Dermis blood vessel endothelial cell (primary cell): ENCODE measurements at places on chromosomes 1 and 21. TPM values are rescaled to one million over a fixed set of nuclear protein-coding genes. Genes with fewer than 3 reads are reported as not detected.

GRCh38 chr1:219805191-219805590 is 123.2 kb downstream of the SLC30A10 start:
- DNase-seq = no peak

DNA sequence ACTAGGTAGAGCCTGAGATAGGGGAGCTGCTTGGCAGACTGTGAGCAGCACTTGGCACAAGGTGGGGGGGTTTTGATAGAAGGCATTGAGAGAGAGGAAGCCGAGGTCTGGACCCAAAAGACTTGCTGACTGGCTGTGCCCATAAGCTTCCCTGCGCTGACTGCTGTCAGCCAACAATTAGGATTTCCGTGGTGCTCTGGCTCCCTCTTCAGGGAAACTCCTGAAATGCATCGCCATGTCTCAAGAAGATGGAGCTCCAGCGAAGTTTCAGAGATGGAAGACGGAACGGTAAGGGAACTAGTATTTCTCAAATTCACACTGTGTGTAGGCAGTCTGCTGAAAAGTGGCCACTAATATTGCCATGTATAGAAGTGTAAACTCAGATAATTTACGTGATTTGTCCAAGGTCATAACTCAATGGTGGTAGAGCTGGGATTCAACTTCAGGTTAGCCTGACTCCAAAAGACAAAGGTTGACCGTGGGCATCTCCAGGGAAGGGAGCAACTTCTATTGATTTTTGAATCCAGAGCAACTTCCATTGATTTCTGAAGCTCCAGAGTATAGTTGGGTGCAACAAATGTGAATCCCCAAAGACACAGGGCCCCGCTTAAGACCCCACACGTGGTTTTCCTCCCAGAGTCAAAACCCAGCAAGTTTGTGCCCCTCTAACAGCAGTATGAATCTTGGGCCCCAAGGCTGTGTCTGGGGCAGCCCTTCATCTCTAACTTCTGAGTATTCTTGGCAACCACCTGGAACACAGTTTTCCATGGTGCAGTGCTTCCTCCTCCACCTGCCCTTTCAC is 44.5 kb upstream of the CRNN start:
- peak; percentile 90 for DNase-seq

Gene RYR2
- total RNA-seq = under 0.01 and 0.09 TPM in 2 replicates

Gene KRTAP23-1
- total RNA-seq = not detected in 2 replicates

GRCh38 chr1:56190806-56191365 is 388.5 kb downstream of the PLPP3 start:
- DNase-seq = no peak

Gene KCNT2
- total RNA-seq = 0.14 and 0.17 TPM in 2 replicates

Gene KPRP
- not detected in 2 replicates for total RNA-seq

- DNase-seq = no peak
Observed at GRCh38 chr1:2105781-2106524, 55.7 kb downstream of the PRKCZ start.

DNA sequence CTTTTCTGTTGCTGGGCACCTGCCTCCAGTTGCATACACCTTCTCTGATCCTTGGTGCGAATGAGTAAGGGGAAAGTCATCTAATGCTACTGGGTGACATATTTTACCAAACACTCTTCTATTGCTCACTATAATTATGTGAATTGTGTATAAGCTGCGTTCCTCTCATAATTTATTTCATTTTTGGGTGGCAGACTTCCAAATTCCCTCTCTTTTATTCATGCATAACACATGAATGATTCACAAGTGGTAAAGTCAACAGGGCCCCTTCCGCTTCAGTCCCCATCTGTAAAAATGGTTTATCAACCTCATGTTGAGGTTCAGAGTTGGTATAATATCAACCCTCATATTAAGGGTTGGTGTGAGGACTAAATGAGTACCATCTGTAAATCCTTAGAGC is 3.2 kb upstream of the QSOX1 start:
- DNase-seq = peak; percentile 87

- DNase-seq = no peak
Observed at GRCh38 chr1:228021355-228022030, 14.7 kb downstream of the WNT3A start.

DNA sequence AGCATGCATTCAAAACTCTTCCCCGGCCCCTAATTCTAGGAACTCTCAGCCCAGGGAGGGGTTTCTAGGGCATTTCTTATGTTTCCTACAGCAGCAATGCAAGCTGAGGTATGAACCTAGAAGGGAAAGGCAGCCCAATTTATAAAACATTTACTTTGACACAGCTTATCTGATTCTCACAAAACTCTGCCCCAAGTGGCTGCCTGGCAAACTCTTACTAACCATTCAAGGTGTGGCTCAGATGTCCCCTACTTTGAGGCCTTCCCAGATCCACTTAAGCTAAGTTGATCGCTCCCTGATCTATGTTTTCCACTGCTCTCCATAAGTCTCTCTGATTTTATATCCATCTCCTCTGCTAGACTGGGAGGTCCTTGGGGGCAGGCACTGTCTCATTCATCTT is 35.4 kb downstream of the AK2 start:
- DNase-seq = no peak

GRCh38 chr21:14740692-14741091 is 194.6 kb upstream of the SAMSN1 start:
- DNase-seq = peak; percentile 20

GRCh38 chr1:70840260-70840953 is 207.2 kb downstream of the PTGER3 start:
- no peak for DNase-seq

Gene SFN
- 0.51 and 0.70 TPM in 2 replicates for total RNA-seq

- no peak for DNase-seq
Observed at GRCh38 chr1:12587981-12588640, 29.9 kb downstream of the DHRS3 start.

- DNase-seq = no peak
Observed at GRCh38 chr1:114078116-114078515, 75.6 kb downstream of the SYT6 start.

- peak; percentile 15 for DNase-seq
Observed at GRCh38 chr1:209692296-209692695, 12.3 kb upstream of the HSD11B1 start.

- DNase-seq = no peak
Observed at GRCh38 chr1:89243046-89243445, 29.6 kb downstream of the GBP5 start.

DNA sequence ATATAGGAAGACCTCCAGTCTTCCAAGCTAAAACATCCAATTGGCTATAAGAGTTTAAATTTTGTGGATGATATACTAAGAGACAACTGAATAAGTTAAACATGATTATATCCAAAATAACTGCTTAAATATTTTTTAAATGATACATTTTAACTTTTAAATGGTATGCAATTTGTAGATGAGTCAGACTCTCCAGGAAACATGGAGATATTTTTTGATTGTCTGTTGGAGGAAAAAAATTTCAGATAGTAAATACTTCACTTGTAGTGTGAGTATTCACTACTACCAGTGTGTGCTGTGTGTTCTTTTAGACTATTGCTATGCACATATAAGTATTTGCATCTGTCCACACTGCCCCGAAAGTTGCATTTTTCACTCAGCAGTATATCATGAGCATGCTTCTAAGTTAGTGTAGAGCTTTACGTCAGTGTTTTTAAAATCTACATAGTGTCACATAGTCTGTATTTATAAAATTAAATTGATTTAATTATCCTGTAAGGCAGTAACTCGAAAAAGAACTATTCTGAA is 91.1 kb downstream of the USP25 start:
- peak; percentile 36 for DNase-seq

Gene HHIPL2
- total RNA-seq = not detected in 2 replicates

- no peak for DNase-seq
Observed at GRCh38 chr1:17886838-17887441, 131.8 kb downstream of the ACTL8 start.

- DNase-seq = no peak
Observed at GRCh38 chr1:239755107-239755912, 336.4 kb upstream of the FMN2 start.
